Activated CD4-positive, alpha-beta memory T cell treated with anti-CD3 and anti-CD28 coated beads, Interleukin-2, amount 10 ng/mL, durations not matched to agents 7 days and 5 days (primary cell): ENCODE measurements at places on chromosomes 5 and 9. TPM values are rescaled to one million over a fixed set of nuclear protein-coding genes. Genes with fewer than 3 reads are reported as not detected.

The SMIM23 gene
- not detected for total RNA-seq

The SARDH gene
- 0.50 TPM for total RNA-seq

The PLAC8L1 gene
- not detected for total RNA-seq

The CNTNAP3B gene
- total RNA-seq = not detected

The CAVIN4 gene
- total RNA-seq = 0.15 TPM

The BTNL8 gene
- total RNA-seq = not detected

The PPP2R2B gene
- 2.7 TPM for total RNA-seq

The DAB2 gene
- total RNA-seq = not detected

The CTXN3 gene
- not detected for total RNA-seq

The PCDHB4 gene
- not detected for total RNA-seq

The MCTP1 gene
- total RNA-seq = not detected

The HSD17B3 gene
- not detected for total RNA-seq

The LOX gene
- total RNA-seq = not detected

The GPR150 gene
- 1.7 TPM for total RNA-seq

The PCSK5 gene
- 1.2 TPM for total RNA-seq

The TSLP gene
- total RNA-seq = 0.15 TPM

The PLEKHG4B gene
- total RNA-seq = not detected

The ANKRD20A1 gene
- 3.0 TPM for total RNA-seq

DNA sequence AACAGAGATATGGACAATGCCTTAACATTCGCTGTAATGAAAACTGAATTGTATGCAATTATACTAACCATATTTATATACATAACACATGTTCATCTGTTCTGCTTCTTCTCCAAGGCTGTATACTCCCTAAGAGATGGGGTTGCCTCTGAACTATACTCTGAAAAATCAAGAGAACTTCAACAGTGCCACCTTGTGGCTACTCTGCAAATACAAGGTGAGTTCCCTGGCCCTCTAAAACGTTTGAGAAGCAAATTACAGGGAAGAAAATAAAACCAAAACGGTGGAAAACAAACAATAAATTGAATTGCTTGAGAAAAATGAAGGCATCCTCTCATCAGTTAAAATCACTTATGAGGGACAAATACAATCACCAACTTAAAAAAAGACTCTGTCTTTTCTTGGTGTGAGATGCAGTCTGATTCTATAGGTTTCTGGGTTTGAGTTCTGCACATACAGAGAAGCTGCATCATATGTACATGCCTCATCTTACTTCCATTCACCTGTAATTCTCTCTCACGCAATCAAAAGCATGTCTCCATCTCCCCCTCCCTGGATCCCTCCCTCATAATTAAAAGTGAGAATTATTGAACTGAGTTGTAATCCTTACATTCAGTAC, 98.6 kb downstream of the FBXW11 start:
- H3K36me3 ChIP-seq = peaks cover 8% of the 10 kb centered on the region
- H3K27me3 ChIP-seq = no peaks in the 10 kb centered on the region
- peaks cover 44% of the 10 kb centered on the region for H3K4me1 ChIP-seq
- DNase-seq = peak; percentile 46
- H3K27ac ChIP-seq = no peak overlapping the region
- no peak overlapping the region for H3K4me3 ChIP-seq

- H3K36me3 ChIP-seq = no peaks in the 10 kb centered on the region
- H3K4me3 ChIP-seq = no peak overlapping the region
- peaks cover 52% of the 10 kb centered on the region for H3K4me1 ChIP-seq
- no peak for DNase-seq
Measured at GRCh38 chr9:120937127-120937526, 10.5 kb upstream of the TRAF1 start.

- no peak overlapping the region for H3K4me3 ChIP-seq
- no peaks in the 10 kb centered on the region for H3K36me3 ChIP-seq
- no peak for DNase-seq
Measured at GRCh38 chr9:89953824-89954615, 349.2 kb downstream of the GADD45G start.

DNA sequence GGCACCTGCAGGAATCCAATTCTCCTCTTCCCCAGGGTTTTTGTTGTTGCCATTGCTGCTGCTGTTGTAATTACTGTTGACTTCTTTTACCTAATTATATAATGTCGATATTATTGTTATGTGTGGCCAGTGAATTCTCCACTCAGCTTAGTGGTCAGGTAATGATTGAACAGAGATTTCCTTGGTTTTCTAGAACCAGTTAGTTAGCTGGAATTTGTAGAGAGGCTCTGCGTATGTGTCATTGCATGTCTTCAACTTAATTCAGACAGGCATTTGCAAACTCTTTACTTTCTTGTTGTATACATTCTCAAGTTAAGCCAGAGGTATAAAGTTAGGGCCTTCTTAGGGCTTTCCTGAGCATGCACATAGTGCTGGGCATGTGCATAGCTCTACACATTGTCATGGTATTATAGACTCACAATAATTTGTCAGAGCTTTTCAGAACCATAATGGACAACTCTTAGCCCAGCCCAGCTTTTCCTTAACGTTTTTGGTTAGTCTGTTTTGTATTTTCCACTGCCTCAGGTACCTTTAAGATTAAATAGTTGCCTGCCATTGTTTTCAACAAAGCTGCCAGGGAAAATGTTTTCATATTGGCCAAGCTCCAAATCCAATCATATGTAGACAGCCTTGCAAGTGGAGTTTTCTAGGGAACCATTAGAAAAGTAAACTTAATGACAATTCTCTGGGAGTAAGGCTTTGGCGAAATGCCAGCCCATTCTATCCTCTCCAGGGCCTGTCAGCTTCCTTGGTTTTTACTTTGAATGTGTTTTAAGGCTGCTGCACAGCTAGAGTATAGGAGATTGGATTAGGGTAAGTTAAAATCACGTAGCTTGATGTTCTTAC, 68.1 kb downstream of the UBE2R2 start:
- DNase-seq = no peak
- H3K36me3 ChIP-seq = peaks cover 5% of the 10 kb centered on the region
- H3K27ac ChIP-seq = no peak overlapping the region
- H3K4me1 ChIP-seq = peaks cover 5% of the 10 kb centered on the region
- H3K4me3 ChIP-seq = no peak overlapping the region

DNA sequence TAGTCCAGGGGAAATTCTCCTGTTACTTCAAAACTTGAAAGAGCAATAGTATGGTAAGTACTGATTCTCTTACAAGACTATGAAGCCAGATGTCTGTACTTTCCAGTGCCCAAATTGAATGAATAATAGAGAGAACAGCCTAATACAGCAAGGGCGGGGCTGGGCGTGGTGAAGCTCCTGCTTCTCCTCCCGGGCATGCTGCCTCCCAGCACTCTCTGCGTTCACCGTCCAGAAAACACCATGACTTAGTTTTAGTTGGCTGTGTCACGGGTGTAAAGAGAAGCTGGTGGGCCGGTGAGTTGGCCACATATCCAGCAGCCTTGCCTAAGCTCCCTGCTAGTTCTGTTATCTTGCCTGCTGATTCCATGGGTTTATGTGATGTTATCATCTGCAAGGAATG, 40.7 kb upstream of the ADAMTS2 start:
- H3K27ac ChIP-seq = no peak overlapping the region
- no peaks in the 10 kb centered on the region for H3K27me3 ChIP-seq
- H3K4me1 ChIP-seq = no peaks in the 10 kb centered on the region
- H3K4me3 ChIP-seq = no peak overlapping the region
- DNase-seq = no peak

DNA sequence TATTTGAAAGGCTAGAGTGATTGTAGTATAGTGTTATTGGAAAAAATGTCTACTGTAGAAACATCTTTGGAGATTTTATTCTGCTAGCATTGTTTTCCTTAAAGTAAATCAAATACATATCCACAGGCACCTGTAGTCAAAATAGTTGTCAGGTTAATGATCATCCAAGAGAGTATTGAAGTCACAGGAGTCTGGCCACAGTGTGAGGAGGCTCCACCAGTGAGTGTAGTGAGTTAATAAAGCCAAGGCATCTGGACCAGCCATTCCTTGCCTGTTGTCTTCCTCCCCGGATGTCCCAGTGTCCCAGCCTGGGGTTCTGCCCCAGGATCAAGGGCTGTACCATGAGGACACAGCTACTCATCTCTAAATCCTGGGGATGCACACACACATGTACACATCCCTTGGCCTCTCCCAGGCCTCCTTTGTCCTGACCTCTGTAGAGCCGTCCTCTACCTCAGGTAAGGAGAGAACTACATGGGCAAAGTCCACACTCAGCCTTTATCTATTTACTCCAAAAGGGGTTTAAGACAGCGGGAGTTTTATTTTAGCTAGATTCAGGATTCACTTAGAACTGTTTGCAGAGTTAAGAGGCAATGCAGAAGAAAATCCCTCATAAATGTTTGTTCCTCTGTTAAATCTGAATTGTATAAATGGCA, 3.7 kb downstream of the PIK3R1 start:
- no peak for DNase-seq
- no peak overlapping the region for H3K4me3 ChIP-seq
- H3K36me3 ChIP-seq = peaks cover 44% of the 10 kb centered on the region
- H3K27ac ChIP-seq = no peak overlapping the region
- H3K27me3 ChIP-seq = no peaks in the 10 kb centered on the region

- no peak overlapping the region for H3K27ac ChIP-seq
- no peaks in the 10 kb centered on the region for H3K36me3 ChIP-seq
- H3K4me1 ChIP-seq = no peaks in the 10 kb centered on the region
- DNase-seq = no peak
- H3K4me3 ChIP-seq = no peak overlapping the region
- H3K27me3 ChIP-seq = peaks cover 3% of the 10 kb centered on the region
Measured at GRCh38 chr9:103981912-103982311, 112.2 kb upstream of the SMC2 start.

- no peaks in the 10 kb centered on the region for H3K27me3 ChIP-seq
- DNase-seq = no peak
- H3K4me3 ChIP-seq = no peak overlapping the region
Measured at GRCh38 chr5:167982-168660, 23.2 kb upstream of the LRRC14B start.

DNA sequence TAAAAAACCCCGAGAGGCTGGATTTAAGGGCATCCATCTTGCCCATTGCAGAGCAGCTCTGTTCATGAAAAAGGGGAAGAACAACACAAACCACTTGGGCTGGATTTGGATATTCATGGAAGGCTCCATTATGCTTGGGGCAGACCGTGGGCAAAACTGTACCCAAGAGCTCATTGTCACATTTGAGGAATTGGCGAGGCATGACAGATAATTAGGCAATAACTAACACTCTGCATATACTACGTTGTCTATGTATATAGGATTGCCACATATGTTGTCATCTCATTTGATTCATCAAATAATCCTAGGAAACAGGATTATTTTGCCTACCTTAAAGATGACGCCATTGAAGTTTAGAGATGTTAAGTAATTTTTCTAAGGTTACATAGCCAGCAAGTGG, 255.4 kb downstream of the SMARCA2 start:
- no peak overlapping the region for H3K27ac ChIP-seq
- no peaks in the 10 kb centered on the region for H3K36me3 ChIP-seq
- DNase-seq = no peak
- H3K27me3 ChIP-seq = peaks cover 2% of the 10 kb centered on the region
- no peak overlapping the region for H3K4me3 ChIP-seq

- no peak overlapping the region for H3K27ac ChIP-seq
- no peaks in the 10 kb centered on the region for H3K36me3 ChIP-seq
- H3K4me3 ChIP-seq = no peak overlapping the region
- no peaks in the 10 kb centered on the region for H3K27me3 ChIP-seq
Measured at GRCh38 chr9:83406921-83407320, 131.3 kb downstream of the FRMD3 start.

DNA sequence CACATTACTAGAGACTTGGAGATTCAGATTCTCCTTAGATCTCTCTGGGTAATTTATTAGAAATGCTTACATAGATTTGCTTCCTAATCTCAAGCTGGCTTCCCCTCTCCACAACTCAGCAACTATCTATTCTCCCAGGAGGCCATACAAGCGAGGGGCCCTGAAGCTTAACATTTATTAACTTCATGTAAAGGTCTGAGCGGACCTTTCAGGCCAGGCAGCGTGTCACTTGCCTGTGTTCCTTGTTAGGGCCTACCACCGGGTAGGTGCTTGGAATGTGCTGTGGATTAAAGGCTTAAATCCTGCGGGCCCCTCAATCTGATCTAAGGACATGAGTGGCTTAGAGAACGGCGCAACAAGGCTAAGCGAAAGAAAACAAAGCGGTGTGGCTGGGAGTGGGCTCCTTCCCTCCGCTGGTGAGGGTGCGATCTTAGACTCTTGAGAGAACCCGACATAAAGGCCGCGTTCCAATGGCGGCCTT, 712 bp upstream of the HSPA4 start:
- H3K4me1 ChIP-seq = peaks cover 49% of the 10 kb centered on the region
- peak overlapping the region; percentile 97 for H3K4me3 ChIP-seq
- H3K27me3 ChIP-seq = no peaks in the 10 kb centered on the region
- DNase-seq = no peak

GRCh38 chr5:71013575-71013974, 11.6 kb downstream of the NAIP start:
- H3K4me1 ChIP-seq = no peaks in the 10 kb centered on the region
- no peak overlapping the region for H3K4me3 ChIP-seq
- no peak overlapping the region for H3K27ac ChIP-seq
- DNase-seq = no peak
- no peaks in the 10 kb centered on the region for H3K36me3 ChIP-seq

DNA sequence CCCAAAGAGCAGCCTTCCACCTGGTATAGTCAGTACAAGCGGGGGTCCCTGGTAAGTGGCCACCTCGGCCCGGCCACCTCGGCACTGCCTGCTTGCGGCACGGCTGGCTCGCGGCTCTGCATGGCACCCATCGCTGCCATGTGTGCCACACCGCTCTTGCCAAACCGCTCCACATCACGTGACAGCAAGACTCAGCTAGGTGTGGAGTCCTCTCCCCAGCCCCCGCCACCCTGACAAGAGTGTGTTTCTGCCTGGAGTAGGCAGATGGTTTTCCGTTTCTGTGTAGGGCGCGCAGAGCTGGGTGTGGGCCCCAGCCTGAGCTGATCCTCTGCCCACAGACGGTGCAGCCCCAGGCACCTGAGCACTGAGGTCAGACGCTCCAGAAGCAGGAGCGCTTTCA, 50.5 kb upstream of the FCN2 start:
- no peak overlapping the region for H3K4me3 ChIP-seq
- H3K27ac ChIP-seq = no peak overlapping the region
- H3K27me3 ChIP-seq = no peaks in the 10 kb centered on the region
- H3K4me1 ChIP-seq = no peaks in the 10 kb centered on the region

- H3K4me3 ChIP-seq = no peak overlapping the region
- H3K4me1 ChIP-seq = no peaks in the 10 kb centered on the region
- no peak overlapping the region for H3K27ac ChIP-seq
- DNase-seq = no peak
Measured at GRCh38 chr5:88734983-88735382, 148.0 kb downstream of the MEF2C start.

DNA sequence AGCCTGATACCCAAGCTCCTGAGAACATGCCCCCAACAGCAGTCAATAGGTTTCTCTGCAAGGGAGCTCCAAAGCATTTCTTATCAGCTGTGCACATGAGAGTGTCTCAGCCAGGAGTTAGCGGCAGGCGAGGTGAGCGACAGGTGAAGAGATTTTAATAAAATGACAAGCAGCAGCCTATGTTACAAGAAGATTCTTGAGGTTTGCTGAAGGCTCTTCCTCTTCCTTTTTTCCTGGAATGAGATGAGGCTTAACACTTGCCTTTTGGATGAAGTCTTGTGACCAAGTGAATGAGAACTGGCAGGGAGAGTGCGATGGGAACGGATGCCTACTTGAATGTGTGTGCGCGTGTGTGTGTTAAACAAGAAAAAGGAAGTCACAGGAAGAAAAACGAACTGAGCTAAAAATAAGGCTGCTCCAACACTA, 76.1 kb downstream of the SHB start:
- H3K27me3 ChIP-seq = peaks cover 1% of the 10 kb centered on the region
- no peaks in the 10 kb centered on the region for H3K36me3 ChIP-seq
- no peak overlapping the region for H3K4me3 ChIP-seq
- H3K27ac ChIP-seq = no peak overlapping the region
- peaks cover 29% of the 10 kb centered on the region for H3K4me1 ChIP-seq

- H3K4me3 ChIP-seq = no peak overlapping the region
- DNase-seq = no peak
- H3K27me3 ChIP-seq = peaks cover 4% of the 10 kb centered on the region
- no peak overlapping the region for H3K27ac ChIP-seq
- no peaks in the 10 kb centered on the region for H3K36me3 ChIP-seq
Measured at GRCh38 chr5:109997161-109997560, 307.4 kb downstream of the MAN2A1 start.
